ENCODE measurements at places on chromosomes 3 and 15.

- DNase-seq: no peak
These were observed 16.7 kb downstream of the AKAP13 start for GRCh38 chr15:85397151-85397550.

- DNase-seq: no peak
These were observed 34.5 kb downstream of the ACAA1 start for GRCh38 chr3:38102444-38102814.

DNA sequence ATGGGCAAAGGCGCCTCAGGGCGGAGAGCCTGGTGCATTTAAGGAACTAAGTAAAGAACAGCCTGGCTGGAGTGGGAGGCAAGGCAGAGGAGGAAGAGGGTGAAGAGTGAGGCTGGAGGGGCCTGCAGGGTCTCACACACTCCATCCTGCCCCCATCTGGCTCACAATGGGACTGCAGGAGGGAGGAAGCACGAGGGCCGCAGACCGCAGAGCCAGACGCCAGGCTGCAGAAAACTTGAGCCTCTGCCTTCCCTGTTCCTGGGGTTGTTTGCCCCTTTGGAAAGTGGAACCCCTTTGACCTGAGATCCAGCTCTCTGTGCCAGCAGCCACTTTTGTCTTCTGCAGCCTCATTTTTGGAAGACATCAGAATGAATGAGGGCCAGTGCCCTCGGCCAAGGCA is 138.0 kb downstream of the SRGAP3 start:
- DNase-seq: no peak

GRCh38 chr3:130345487-130346079 is at the start of gene COL6A5:
Gene COL6A5, plus strand, starts transcription at chr3:130345672. Its CDS starts 27,967 bp downstream, at chr3:130373639.
- DNase-seq: no peak

DNA sequence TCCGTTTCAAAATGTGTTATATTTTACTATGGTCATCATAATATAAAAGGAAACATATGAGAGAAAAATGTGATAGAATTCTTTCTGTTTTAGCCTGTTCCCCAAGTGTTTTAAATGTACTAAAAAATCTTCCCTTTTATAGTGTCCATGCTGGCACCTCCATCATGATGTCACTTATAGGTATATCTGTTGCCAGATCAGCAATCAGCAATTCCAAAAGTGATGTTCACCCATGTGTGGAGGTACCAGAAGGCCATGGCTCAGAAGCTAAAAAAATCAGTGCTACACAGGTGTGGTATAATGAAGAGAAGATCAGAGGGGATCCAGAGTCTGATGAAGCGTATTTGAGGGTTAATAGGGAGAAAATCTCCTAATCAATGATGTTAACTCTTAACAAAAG is 1.1 kb upstream of the GPR15 start:
- no peak for DNase-seq

- no peak for DNase-seq
These were observed 79.3 kb downstream of the EEFSEC start for GRCh38 chr3:128232376-128233178.

DNA sequence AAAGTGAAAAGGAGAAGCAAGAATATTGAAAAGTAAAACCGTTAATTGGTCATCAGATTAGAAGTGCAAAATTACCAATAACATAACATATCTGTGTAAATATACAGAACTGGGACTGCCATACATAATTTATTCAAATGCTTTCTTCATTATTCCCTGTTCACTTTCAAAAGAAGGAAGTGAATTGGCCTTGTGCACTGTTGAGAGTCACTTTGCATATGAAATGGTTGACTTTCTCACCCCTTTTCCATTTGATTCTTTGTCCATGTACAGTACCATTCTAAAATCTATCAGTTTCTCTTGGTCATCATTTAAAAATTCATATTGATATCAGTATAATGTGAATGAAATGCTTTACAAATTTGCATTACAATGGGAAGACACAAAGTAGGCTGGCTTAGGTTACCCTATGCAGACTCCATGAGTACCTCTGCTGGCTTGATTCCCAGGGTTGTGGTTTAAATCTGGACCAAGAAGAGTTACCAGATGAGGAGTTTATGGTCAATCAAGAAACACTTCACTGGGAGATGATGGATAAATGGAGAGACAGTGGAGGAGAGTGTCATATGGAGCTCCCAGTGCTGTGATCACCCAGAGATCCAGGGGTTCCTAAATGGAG is 210.9 kb upstream of the TOPAZ1 start:
- no peak for DNase-seq

GRCh38 chr15:41945221-41945620 is 27.1 kb downstream of the EHD4 start:
- DNase-seq: no peak

DNA sequence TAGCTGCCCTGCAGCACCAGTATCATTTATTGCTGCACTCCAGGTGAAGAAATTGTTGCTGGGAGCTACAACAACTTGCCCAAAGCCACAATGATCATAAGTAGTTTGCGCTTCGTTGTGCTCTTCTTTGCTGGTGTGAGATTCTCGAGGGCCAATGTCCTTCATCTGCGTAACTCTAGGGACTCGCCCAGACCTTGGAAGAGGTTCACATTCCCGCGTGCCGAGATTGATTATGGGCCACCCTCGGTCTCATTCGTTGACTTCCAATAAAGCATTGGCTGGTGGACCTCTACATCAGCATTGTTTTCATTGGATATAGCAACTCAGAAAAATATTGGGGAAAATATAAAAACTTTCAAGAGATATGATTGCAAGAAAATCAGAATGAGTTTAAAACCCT is 423 bp upstream of the PHLDB2 start:
- DNase-seq: no peak

GRCh38 chr15:92098869-92099268 is 245.4 kb downstream of the SLCO3A1 start:
- DNase-seq: no peak

- DNase-seq: peak; percentile 30
These were observed 657 bp downstream of the PATL2 start for GRCh38 chr15:44710236-44711095.

- no peak for DNase-seq
These were observed 142.4 kb downstream of the ANXA2 start for GRCh38 chr15:60255390-60255789.

GRCh38 chr3:128950223-128950938 is 43.5 kb downstream of the CFAP92 start:
- no peak for DNase-seq

DNA sequence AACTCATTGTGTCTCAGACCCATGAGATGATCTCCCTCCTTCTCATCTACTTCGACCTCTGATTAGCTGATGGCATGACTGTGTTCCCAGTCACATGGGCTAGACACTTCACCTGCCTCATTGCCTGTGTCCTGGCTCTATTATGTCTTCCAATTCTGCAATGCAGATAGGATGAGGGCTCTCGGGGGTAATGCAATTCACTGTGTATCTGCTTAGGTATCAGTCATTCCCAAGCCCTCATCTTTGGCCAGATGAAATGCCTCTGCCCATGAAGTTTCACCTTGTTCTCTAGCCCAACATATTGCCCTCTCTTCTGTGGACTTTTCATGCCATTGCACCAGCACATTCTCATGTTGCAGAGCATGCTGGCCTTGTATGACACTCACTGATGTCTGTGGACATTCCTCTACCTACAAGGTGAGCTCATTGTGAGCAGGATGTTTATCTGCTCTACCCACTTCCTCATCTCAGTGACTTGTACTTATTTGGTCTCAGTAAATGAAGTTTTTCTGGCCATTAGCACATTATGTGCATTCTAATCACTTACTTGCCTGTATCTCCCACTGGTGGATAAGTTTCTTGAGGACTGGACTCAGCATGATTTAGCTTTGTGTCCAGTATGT is 32.3 kb downstream of the MOBP start:
- no peak for DNase-seq

DNA sequence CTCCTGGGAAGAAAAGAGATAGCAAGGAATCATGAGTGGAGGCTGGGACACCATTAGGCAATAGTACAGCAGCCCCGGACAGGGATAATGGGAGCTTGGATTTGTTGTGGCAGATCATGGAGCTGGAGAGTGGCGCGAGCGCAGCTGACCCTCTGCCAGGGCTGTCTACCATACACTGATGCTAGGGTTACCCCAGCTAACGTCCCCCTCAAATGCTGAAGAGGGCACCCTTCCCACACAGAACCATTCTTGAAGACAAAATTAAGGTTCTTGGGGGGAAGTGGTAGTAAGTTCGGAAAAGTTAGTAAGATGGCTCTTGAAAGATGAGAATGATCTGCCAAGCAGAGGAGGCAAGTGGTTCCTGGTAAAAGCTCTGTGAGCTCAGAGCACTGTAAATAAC is 61.1 kb downstream of the ST3GAL6 start:
- no peak for DNase-seq

DNA sequence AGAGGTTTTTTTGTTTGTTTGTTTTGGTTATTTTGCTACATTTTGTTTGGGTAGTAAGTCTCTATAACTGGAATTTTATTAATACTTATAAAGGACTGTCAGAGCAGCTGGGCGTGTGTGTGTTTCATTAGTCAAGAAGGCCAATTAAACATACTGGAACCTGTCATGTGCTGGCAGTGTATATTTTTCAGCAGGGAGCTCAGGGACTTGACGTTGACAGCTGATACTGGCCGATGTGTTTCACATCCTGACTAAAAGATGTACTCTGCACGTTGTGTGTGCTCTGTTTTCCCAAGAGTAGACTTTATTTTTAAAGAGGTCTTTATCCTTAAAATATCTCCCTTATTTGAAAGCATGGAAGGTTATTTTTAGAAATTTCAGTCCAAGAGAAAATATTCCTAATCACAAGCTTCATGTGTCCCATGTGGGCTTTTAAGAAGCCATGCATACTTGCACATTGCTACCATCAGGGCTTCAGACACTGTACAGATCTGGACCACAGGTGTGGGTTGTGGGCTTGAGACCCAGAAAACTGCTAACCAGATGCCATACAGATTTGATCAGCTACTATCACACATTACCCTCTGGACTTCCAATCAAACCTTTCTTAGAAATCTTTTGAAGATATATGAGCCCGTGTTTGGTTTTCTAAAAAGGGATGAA is 135.9 kb downstream of the FEZF2 start:
- no peak for DNase-seq

DNA sequence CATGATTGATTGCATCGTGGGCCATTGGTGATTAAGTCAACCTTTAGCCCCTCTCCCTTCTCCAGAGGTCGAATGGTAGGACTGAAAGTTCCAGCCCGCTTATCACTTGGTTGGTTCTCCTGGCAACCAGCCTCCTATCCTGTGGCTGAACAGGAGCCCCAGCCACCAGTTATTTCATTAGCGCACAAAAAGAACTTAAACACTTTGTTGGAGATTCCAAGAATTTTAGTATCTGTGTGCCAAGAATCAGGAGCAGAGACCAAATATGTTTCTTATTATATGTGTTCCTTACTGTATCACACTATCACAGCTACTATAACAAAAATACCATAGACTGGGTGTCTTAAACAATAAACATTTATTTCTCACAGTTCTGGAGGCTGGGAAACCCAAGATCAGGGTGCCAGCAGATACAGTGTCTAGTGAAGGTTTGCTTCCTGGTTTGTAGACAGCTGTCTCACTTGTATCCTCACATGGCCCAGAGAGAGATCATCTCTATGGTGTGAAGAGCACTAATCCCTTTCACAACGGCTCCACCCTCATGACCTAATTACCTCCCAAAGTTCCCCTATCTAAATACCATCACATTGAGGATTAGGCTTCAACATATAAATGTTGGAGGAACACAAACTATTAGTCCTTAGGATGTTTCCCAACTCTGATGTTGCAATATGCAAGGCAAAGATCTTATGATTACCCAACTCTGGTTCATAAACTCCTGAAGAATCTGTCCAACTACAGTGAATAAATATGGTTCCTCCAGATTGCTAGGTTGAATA is 30.5 kb upstream of the APH1B start:
- no peak for DNase-seq

DNA sequence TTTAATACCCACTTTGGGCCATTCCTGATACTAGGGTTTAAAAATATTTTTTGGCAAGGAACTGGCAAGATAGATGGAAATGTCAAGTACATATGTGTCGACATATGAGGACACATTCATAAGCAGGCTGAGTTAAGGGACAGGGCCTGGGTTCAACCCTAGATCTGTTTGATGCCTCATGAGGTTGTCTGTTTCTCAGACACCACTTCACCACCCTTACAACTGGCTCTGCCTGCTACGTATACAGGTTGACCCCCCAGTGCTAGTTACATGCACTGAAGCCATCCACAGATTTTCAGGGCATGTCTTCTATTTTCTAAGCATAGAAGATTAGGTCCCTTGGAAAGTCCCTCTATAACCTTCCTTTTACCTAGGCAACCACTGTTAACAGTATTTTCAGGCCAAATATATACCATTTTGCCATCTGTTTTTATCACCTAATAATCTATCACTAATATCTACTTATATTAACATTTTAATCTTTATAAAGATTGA is 296.7 kb downstream of the PLCL2 start:
- DNase-seq: no peak

DNA sequence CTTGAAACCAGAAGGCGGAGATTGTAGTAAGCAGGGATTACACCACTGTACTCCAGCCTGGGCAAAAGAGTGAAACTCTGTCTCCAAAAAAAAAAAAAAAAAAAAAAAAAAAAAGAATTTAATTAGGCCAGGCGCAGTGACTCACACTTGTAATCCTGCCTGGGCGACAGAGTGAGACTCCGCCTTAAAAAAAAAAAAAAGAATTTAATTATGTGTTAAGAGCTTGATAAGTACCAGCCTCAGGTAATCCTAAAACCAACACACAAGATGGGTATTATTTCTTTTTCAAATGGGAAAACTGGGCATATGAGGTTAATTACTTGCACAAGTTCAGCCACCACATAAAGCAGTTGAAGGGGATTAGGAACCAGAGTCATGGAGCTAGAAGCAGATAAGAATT is 49.0 kb downstream of the PBRM1 start:
- no peak for DNase-seq

DNA sequence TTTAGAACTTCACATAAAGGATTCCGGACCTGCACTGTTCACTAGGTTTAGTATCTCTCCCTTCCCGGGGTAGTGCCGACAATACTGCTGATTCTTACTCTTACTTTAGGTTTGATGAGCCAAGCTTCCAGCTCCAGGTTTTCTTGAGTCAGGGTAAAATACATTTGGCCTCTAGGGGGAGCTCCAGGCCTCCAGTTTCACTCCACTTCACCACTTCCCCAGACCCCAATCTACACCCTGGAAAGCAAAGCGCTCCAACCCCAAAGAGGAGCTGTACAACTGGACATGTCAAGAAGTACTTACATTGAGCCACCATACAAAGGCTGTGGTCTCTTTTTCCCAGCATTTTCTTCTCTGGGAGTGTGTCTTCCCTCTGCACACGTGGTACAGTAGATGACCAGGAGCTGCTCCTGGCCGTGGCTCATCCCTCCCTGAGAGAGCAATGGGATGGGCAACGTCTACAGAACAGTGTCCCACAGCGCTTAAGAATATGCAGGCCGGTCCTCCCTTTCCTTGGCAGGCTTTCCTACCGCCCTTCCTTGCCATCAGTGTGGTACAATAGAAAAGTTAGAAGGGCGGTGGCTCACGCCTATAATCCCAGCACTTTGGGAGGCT is 93.9 kb upstream of the CCDC80 start:
- peak; percentile 27 for DNase-seq

Measured in uterus (tissue), 4 donors.